ENCODE measurements at places on chromosomes 1 and 21.

GRCh38 chr1:216566641-216567205 lies 143.5 kb upstream of the USH2A start:
- DNase-seq = peak; percentile 49

DNA sequence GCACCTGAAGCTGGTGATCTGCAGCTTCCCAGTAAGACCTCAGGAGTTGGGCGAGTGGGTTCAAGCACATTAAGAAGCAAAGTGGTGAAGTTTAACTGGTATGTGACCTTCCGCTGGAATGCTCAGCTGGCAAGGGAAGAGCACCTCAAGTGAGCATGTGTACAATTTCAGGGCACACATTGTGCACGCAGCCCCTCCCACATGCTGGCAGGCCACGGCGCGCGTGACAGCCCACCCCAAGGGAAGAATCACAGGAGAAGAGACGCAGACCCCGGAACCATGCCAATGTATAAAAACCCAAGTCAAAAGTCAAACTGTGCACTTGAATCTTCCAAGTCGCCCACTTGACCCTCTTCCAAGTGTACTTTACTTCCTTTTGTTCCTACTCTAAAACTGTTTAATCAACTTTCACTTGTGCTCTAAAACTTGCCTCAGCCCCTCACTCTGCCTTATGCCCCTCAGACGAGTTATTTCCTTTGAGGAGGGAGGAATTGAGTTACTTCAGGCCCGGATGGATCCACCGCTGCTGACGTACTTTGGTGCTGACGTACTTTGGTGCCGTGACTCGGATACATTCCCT lies 20.0 kb downstream of the LRRC3 start:
- no peak for DNase-seq

DNA sequence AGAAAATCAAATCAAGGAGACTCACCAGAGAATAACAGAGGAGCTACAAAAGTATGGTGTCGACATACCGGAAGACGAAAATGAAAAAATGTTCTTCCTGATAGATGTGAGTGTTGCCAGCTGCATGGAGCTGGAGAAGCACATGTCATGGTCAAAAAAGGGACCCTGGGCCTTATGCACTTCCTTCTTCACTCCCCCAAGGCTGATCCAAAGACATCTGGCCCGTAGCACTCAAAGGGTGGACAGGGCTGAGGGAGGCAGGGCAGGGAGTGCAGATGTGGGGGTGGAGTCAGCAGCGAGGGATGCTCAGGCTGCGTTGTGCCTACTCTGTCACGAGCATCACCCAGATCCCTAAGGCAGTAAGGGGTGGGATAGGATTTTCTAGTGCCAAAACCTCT lies 19.4 kb downstream of the MX1 start:
- DNase-seq = no peak

DNA sequence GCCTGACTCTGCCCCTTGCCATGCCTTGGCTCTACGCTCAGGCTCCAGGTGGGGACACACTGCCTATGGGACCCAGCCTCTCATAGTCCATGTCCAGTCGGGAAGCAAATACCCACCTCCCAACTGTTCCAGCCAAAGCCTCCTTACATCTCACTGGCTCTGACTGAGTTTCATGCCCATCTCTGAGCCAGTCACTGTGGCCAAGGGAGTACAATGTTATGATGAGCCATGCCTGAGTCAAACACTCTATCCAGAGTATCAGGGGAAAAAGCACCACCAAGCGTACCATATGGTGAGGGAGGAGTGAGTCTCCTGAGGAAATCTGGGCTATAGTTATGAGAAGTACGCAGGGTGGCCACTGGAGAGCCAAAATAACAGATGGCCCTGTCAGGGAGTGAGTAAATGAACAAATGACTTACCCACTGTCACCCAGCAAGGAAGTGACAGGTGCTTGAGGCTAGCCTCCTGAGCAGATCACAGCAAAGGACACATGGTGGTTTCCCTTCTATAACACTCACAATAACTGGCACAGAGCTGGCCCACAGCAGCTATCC lies 236.6 kb upstream of the GJB5 start:
- DNase-seq = no peak

- DNase-seq = no peak
Observed at GRCh38 chr1:37437087-37437486, 37.3 kb upstream of the ZC3H12A start.

DNA sequence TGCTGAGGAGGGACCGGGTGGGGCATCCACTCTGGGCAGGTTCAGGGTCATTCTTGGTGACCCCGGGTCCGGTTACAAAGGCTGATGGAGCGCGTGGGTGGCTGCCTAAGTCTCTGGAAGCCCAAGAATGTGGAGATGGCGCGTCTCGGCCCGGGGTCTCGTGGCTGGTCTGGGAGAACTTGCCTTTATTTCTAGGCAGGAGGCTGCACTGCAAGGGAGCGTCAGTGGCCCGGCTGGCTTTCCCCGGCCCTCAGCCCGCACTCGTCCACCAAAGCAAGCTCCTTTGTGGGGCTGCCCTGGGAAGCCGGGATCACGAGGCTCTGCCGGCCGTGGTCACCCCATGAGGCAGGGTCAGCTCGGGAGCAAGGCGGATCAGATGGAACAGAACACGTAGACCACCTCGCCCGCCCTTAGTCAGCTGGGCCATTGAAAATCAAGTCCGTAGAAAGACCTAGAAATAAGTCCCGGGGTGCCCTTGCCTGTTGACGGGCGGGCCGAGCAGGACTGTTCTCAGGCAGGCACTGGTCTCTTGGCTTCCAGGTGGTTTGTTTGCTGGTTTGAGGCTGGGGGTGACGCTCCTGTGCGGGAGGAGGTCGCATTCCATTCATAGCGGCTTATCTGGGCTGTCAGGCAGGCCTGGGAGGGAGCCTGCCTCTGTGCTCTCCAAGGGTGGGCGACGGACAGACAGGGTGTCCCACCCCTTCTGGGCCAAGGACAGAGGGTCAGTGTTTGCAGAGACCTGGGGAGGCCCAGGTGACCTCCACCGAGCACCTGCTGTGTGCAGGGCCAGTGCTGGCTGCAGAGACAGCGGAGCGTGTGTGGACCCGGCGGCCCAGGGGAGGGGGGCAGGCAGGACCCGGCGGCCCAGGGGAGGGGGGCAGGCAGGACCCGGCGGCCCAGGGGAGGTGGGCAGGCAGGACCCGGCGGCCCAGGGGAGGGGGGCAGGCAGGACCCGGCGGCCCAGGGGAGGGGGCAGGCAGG lies 25.8 kb downstream of the COL18A1 start:
- DNase-seq = peak; percentile 91
